Naive thymus-derived CD4-positive, alpha-beta T cell (primary cell): ENCODE measurements at places on chromosomes 2 and 18.

- H3K4me1 ChIP-seq: peaks cover 4% of the 10 kb centered on the region
- no peaks in the 10 kb centered on the region for H3K27me3 ChIP-seq
- H3K4me3 ChIP-seq: no peak overlapping the region
- no peak overlapping the region for H3K27ac ChIP-seq
- no peaks in the 10 kb centered on the region for H3K36me3 ChIP-seq
These were observed 99.6 kb upstream of the RIOK3 start for GRCh38 chr18:23353459-23353858.

DNA sequence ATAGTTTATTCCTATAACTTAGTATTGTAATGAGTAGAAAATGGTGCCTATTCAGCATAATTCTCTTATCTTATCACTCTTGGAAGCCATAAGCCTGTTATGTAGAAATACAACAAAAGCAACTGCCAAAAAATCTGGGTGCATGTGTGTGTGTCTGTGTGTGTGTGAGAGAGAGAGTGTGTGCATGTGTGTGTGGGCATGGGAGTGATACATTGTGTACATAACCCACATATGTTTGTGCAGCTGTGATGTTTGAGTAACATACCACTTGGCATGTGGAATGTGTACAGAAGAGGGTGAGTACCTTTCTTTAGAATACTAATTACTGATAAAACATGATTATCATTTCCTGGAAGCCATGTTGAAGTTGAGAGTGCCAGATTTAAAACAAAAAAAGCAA, 642.3 kb upstream of the SYT4 start:
- no peak overlapping the region for H3K4me3 ChIP-seq
- DNase-seq: no peak
- H3K27me3 ChIP-seq: no peaks in the 10 kb centered on the region
- H3K36me3 ChIP-seq: no peaks in the 10 kb centered on the region

DNA sequence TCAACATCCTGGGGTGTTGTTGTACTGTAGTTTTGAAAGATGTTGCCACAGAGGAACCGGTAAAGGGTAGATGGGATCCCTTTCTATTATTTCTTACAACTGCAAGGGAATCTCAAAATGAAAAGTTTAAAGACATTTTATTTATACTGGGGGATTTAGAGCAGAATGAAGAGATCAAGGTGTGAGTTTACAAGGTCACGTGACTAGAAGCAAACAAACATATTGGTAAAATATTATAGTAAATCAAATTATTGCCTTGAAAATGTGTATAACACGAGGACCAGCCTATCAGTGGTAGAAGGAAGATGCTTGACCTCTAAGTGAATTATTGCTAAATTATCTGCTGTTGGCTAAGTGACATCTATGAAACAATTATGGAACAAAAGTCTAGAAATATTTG, 97.2 kb downstream of the SMIM21 start:
- no peak for DNase-seq
- no peaks in the 10 kb centered on the region for H3K36me3 ChIP-seq
- H3K27me3 ChIP-seq: no peaks in the 10 kb centered on the region

GRCh38 chr2:172101821-172102390, 794 bp downstream of the DLX2 start:
- peaks cover 86% of the 10 kb centered on the region for H3K27me3 ChIP-seq
- no peaks in the 10 kb centered on the region for H3K36me3 ChIP-seq
- DNase-seq: peak; percentile 53

GRCh38 chr2:121754851-121755236, 607 bp upstream of the TSN start:
- peaks cover 21% of the 10 kb centered on the region for H3K36me3 ChIP-seq
- peak overlapping the region; percentile 82 for H3K27ac ChIP-seq
- no peaks in the 10 kb centered on the region for H3K27me3 ChIP-seq
- no peak for DNase-seq
- peaks cover 4% of the 10 kb centered on the region for H3K4me1 ChIP-seq

- DNase-seq: no peak
- H3K27ac ChIP-seq: no peak overlapping the region
- H3K36me3 ChIP-seq: no peaks in the 10 kb centered on the region
- no peaks in the 10 kb centered on the region for H3K27me3 ChIP-seq
- H3K4me1 ChIP-seq: no peaks in the 10 kb centered on the region
- no peak overlapping the region for H3K4me3 ChIP-seq
These were observed 66.8 kb downstream of the LINC00305 start for GRCh38 chr18:64082054-64082453.

DNA sequence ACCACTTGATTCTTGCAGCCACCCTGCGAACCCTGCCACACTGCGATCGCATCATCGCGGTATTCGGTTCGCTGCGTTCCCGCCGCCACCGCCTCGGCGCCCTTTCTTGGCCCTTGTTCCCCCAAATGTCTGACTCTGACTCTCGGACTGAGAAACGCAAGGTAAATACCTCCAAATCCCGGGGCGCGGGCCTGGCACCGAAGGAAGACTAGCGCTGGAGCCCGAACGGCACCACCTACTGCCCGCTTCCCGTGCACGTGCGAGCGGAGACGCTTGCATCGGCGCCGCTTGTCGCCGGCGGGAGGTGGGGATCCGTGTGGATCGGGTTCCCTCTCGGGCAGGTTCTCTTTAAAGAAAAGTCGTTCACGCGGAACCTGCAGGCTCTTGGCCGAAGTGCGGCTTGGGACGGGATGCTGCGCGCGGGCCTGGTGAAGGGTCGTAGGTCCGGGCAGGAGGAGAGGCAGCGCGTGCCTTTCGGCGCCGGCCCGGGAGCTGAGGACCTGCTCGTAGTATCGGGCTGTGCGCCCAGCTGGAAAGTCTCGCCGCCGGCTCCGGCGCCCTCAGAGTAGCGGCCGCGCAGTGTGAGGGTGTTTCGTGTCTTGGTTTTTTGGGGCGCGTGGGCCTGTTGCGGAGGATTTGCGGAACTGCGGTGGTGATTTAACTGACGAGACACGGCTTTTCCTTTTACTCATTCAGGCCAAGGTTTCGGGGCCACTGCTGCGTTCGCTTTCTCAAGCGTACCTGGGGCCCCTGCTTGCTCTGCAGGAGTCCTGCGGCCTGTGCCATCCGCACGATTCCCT, 514 bp downstream of the BCL2L11 start:
- H3K4me1 ChIP-seq: peaks cover 19% of the 10 kb centered on the region
- peak overlapping the region; percentile 87 for H3K4me3 ChIP-seq
- peaks cover 16% of the 10 kb centered on the region for H3K27me3 ChIP-seq
- peaks cover 16% of the 10 kb centered on the region for H3K36me3 ChIP-seq
